ENCODE measurements at places on chromosomes 4 and X.

DNA sequence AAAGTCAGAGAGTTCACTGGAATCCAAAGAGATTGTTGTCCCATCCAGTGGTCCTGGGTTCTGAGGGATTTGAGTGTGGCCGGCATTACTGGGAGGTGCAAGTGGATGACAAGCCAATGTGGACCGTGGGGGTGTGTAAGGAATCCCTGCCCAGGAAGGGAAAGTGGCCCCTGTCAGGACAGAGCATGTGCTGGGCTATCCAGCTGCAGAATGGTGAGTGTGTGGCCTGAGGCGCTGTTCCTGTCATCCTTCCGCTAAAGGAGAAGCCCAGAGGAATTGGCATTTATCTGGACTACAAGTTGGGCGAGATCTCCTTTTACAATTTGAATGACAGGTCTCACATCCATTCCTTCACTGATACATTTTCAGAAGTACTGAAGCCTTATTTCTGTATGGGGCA, 20.4 kb upstream of the TRIM60 start:
- DNase-seq = no peak

DNA sequence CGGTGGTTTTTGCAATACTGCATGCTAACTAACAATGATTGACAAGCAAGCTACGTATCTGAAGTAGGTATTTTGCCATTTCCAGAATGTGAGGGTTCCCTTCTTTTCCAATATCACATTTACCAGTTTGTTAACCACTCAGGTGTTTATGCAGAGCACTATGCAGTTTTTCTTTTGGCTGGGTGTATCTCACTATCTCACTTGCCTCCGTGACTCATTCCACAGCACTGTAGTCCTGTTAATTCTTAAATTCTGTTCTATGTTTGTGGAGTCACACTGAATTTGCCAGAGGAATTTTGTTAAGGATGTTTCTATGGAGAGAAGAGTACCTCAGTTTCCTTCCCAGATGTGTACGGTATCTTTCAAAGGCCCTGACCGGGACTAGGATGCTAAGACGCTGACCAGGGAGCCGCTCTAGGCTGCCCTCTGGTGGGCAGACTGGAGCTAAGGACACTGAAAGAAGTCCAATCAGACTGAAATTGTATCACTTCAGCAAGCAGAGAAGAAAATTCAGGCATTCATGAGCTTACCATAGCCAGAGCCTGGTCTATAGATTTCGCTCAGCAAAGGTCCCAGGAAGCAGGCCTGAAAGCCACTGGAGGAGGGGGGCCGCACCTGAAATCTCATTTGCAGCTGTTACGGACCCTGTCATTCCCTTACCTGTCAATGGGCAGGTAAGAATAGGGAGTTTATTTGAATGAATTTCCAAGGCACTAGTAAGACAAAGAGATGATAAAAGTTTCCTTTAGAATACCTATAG, 388.4 kb upstream of the SPOCK3 start:
- peak; percentile 6 for DNase-seq

GRCh38 chr4:74426101-74426500, 18.8 kb upstream of the AREG start:
- DNase-seq = no peak

- DNase-seq = no peak
Measured at GRCh38 chr4:155042014-155042413, 166.4 kb upstream of the NPY2R start.

- DNase-seq = peak; percentile 46
Measured at GRCh38 chr4:52643785-52644244, 15.3 kb downstream of the USP46 start.

- DNase-seq = peak; percentile 84
Measured at GRCh38 chr4:37662861-37663390, 23.2 kb downstream of the RELL1 start.

DNA sequence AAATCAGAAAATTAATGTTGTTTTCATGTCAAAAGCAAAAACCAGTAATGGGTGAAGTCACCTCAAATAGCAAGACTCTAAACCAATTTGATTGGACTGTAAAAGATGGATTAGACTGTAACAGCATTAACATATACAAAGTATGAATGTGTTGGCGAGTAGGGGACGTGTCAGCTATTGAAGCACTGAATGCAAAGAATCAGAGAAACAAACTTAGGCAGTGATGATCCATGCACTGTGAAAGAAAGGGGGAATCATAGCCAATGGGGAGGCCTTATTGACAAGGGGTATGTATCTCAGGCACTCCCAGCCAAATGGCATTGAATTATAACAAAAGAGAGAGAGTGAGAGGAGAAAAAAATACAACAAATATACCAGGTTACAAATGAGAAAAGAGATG, 30.5 kb upstream of the EIF4E start:
- no peak for DNase-seq

- no peak for DNase-seq
Measured at GRCh38 chrX:12419591-12419990, 281.3 kb downstream of the FRMPD4 start.

DNA sequence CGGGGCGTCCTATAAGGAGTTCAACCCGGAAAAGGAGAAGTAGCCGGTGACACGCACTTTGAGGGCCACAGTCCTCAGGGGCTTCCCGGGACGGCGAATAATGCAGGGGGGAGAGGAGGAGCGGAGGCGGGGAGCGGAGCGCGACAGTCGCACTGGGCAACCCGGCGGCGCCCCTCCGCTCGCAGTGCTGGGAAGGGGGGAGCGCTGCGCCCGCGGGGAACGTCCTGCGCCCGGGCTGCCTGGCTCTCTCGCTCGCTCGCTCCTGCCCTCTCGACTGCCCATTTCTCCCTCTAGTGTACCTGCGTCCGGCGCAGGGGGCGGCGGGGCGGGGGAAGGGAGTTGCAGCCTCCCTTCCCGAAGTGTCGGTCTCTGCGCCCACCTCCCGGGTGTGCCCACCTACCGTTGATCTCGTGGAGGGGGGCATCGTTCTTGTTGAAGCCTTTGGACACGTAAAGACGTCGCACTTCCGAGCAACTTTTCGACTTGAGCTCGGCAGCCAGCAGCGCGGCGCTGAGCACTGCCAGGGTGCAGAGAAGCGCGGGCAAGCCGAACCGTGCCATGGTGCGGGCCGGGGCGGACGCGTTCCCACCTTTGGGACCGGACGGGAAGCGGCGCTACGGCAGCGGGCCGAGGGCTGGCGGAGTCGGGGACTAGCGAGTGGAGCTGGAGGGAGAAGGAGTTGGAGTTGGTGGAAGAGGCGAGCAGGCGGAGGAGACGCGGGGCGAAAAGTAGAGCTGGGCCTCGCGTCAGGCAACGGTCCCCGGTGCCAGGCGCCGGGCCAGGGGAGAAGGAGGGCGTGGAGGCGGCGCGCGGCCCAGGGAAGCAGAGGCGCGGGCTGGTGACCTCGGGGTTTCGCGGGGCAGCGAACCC, 648 bp downstream of the GPC4 start:
- no peak for DNase-seq

- no peak for DNase-seq
Measured at GRCh38 chrX:39465906-39466305, 631.9 kb downstream of the BCOR start.

DNA sequence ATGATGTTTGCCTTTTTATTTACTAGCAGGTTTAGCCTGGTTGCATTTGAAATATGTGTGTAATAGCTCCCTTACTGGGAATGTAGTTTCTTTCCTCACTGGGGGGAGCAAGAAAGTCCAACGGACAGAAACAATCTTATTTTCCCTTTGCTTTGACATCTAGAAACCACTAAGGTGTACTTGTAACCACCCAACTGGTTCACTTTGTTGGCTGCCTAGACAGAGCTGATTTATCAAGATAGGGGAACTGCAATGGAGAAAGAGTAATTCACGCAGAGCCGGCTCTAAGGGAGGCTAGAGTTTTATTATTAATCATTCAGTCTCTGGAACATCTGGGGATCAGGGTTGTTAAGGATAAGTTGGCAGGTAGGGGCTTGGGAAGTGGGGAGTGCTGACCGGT, 30.3 kb downstream of the XG start:
- no peak for DNase-seq

DNA sequence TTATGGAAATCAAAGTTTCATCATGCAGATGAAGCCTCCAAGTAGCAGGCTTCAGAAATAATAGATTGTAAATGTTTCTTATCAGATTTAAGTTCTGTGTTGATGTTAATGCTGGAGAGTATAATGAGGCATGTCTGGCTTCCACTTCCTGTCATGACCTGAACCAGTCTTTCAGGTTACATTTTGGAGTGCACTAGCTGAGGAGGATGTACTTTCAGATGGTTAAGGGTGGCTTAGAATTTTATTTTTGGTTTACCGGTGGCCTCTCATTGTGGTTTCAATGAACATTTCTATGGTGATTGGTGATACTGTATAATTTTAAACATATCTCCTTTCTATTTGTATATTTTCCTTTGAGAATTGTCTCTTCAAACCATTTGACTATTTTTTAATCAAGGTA, 890.4 kb downstream of the SH3BGRL start:
- no peak for DNase-seq

- no peak for DNase-seq
Measured at GRCh38 chr4:103853627-103854026, 133.8 kb upstream of the TACR3 start.

Measured in epithelial cell of proximal tubule (primary cell).